ENCODE measurements at places on chromosomes 4 and X.

- no peak for DNase-seq
Observed at GRCh38 chr4:128159967-128160366, 98.9 kb downstream of the LARP1B start.

- no peak for DNase-seq
Observed at GRCh38 chr4:53059256-53059655, 197.1 kb downstream of the RASL11B start.

DNA sequence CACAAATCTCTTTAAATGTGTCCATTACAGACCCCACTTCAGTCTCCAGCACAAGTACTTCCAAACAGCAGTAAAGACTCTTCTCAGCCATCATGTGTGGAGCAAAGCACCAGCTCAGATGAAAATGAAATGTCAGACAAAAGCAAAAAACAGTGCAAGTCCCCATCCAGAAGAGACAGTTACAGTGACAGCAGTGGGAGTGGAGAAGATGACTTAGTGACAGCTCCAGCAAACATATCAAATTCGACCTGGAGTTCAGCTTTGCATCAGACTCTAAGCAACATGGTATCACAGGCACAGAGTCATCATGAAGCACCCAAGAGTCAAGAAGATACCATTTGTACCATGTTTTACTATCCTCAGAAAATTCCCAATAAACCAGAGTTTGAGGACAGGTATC lies 78.0 kb downstream of the SLC10A6 start:
- DNase-seq = no peak

DNA sequence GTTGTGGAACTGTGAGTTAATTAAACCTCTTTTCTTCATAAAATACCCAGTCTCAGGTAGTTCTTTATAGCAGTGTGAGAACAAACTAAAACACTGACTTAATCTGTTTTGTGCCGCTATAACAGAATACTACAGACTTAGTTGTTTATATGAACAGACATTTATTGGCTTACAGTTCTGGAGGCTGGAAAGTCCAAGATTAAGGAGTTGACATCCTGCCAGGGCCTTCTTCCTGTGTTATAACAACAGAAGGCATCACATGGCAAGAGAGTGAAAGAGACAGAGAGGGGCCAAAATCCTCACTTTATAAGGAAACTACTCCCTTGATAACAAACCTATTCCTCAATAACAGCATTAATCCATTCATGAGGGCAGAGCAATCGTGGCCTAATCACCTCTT lies 42.5 kb upstream of the KCNIP4 start:
- no peak for DNase-seq

- DNase-seq = no peak
Observed at GRCh38 chr4:7823416-7823824, 116.2 kb downstream of the AFAP1 start.

DNA sequence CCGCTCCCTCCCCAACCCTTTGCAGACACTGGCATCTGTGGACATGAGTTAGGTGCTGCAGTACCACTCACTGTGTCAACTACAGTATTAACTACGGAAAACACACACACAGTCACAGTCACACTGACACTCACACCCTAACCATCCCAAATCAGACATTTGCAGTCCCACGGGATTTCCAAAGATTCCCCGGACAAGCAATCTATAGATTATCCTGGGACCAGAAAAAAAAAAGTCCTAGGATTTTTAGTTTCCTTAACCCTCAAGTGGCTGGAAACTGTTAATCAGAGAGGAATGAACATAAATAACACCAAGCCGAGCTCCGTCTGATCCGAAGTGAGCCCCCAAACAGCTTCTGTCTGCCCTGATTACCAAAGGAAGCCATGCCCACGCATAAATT lies 81.9 kb upstream of the DHRSX start:
- no peak for DNase-seq

- DNase-seq = no peak
Observed at GRCh38 chr4:99832758-99833157, 16.1 kb downstream of the DAPP1 start.

GRCh38 chrX:100635989-100636320 lies 651 bp downstream of the TSPAN6 start:
- no peak for DNase-seq

- DNase-seq = no peak
Observed at GRCh38 chrX:153870791-153871360, 15.1 kb downstream of the L1CAM start.

DNA sequence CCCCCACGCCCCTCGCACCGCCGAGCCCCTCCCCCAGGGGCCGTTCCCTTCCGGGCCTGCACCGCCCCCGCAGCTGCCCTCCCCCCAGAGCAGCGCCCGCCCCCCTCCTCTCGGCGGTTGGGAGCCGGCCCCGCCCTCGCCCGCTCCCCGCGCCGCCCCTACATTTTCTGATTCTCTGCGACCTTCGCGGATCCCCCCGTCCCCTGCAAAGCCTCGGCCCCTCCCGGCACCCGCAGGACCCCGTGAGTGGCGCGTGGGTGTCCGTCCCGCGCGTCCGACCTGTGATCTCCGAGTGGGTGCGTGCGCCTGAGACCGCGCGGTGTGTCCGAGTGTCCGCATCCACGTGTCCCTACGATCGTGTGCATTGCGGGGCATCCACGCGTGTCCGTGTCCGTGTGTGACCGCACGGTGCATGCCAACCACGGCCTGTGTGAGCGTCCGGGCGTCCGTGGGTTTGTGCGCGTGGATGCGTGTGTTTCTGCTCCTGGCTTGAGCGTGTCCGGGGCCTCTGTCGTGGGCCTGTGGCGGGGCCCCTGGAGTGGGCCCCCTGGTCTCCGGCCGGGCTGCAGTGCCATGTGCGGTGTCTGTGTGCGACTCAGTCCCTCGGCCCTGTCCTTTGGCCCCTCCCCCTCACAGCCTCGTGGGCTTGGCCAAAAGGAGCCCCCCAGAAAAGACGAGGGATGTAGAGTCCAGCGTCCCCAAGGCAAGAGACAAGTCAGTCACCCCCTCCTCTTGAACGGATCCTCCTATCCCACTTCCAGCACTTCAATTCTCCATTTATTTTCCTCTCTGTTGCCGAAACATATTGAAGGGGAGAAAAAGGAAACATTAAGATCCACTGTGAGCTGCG lies 8.8 kb upstream of the NKX1-1 start:
- DNase-seq = no peak

- DNase-seq = no peak
Observed at GRCh38 chr4:35934320-35934981, 309.9 kb downstream of the ARAP2 start.

DNA sequence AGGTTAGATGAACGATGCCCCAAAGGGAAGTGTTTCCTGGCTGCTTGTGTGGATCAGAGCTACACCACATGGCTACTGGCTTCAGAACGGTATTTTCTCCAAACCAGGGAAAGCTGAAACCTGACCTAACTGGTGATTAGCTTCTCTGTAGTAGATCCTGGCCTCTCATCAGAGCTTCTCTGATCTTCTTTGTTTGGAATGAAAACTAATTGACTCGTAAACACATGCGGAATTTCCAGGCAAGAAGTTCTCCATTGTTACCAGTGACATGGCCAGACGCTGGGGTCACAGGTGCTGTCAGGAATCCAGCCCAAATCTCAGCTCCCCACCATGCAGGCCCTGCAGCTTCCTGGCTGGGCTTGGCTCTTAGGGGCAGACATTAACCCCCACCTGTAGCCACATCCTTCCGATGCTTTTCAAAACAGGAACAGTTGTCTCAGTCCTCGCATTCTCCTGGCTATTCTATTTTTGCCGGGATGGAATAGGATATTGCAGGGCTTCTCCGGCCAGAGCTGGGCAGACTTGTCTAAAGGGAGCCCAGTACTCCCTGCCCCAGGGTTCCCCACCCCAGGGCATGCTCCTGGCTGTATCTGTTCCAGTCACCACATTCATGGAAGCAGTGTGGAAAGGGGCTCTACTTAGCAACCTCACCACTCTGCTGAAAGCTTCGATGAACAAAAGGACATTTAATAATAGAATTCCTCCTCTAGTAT lies 305.4 kb upstream of the F9 start:
- DNase-seq = peak; percentile 74

GRCh38 chr4:84804136-84804535 lies 162.4 kb downstream of the WDFY3 start:
- no peak for DNase-seq

DNA sequence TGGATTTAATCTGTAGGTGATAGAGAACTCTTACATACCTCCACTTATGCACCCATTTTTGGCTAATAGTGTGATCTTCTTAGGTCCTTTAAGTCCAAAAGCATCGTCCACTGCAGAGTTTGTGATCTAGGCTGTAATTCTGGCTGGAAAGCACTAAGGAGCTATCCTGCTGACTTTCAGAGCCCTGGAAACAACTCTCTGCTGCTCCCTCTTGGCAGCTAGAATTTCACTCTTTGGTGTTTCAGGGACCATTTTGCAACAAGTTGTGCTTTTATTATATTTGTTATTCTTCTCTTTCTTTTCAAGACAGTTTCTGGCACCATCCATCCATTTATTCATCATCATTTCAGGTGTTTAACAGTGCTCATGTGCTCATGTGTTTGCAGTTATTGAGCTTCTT lies 130.0 kb downstream of the RBM46 start:
- no peak for DNase-seq

DNA sequence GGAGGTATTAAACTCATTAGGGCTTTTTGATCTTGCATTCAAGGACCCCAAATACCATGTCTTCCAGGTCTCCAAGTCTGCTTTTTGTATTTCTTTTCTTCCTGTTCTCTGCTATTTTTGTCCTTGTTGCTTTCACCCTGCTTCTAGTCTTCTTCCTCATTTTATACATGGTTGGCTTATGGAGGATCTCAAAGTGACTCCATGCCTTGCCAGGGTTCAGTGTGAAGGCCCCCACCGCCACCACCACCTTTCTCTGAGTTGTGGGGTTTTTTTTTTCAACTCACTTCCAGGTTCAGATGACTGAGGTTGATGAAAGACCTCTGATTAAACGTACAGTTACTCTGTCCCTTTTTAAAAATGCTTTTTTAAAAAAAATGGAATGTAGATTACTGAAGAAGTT lies 96.3 kb downstream of the MAML3 start:
- DNase-seq = no peak

GRCh38 chr4:184267673-184268583 lies 50.3 kb upstream of the ENPP6 start:
- no peak for DNase-seq

DNA sequence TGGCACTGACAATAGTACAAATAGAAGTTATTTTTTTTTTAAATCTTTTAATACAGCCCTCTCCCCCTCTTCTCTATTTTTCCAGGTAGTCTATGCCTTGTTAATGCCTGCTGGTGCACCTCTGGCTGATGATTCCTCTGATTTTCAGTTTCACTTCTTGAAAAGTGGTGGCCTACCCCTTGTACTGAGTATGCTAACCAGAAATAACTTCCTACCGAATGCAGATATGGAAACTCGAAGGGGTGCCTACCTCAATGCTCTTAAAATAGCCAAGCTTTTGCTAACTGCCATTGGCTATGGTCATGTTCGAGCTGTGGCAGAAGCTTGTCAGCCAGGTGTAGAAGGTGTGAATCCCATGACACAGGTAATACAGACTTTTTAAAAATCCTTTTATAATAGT lies 99.1 kb downstream of the USP9X start:
- DNase-seq = no peak

DNA sequence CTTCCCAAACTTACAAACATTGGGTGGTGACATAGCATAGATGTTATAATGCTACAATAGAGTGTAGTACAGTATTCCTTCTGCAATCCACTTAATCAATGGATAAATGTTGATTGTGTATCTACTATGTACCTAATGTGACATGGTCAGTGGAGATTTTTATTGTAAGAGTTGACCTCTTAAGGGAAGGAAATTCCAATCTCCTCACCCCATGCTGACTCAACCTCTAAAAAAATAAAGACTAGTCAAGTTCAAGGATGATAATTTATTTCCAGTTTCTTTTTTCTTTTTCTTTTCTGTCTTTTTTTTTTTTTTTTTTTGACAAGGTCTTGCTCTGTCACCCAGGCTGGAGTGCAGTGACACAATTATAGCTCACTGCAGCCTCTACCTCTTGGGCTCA lies 206.5 kb upstream of the STS start:
- no peak for DNase-seq

DNA sequence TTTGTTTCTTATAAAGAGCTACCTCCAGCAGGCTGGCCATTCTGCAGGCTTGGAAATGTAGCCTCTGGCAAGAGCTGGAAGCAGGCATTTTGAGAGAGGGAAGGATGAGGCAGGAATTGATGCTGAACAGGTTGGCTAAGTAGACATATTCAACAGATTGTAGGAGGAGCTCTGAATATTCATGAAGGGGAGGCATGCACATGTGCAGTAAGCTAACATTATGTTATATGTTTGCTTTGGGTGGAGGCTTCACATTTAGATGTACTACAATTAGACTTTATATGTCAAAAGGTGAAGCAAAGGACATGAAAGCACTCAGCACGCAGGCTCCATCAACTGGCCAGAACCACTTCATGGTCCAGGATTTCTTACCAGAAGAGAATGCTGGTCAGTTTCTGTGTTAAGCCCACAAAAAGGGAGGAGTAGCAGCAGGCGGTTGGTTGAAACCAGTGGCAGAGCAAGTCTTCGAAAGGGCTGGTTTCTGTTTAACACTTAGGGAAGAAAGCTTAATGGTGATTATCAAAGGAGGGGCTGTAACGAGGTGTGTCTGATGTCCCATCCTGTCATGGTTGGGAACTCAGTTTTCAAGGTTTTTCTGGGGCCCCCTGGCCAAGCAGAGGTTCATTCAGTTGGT lies 54.8 kb downstream of the FGFBP1 start:
- no peak for DNase-seq

DNA sequence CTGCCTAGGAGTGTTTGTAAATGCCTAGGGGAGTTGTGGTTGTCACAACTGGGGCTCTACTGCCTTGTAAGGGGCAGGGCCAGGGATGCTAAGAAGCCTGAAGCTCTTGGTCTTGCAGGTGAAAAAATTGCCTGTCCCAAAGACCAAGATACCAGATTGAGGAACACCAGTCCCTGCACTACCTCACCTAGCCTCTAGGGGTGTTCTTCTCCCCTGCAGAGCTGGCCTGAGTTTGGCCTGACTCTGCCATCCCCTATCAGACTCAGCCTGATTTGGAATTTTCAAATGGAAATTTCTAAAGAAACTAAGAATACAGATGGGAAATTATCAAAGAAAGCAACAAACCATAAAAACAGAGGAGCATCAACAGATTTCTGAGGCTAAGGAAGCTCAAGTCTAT lies 90.4 kb downstream of the ZC4H2 start:
- DNase-seq = peak; percentile 3

DNA sequence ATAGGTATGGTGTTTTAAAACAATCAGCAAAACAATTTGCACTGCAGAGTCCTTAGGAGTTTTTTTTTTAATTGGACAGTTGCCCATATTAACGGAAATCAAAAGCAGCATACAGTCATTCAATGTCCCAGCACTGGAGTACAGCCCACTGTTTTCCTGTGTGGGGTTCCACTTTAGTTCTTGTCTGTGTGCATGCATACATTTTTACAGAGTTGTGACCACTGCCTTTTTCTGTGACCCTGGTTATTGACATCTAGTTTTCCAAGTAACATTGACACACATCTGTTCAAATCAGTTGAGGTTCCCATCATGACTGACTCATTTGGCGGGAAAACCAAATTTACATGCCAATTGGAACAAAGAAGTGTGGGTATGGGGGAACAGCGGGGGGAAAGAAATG lies 83.3 kb downstream of the HPRT1 start:
- DNase-seq = no peak

DNA sequence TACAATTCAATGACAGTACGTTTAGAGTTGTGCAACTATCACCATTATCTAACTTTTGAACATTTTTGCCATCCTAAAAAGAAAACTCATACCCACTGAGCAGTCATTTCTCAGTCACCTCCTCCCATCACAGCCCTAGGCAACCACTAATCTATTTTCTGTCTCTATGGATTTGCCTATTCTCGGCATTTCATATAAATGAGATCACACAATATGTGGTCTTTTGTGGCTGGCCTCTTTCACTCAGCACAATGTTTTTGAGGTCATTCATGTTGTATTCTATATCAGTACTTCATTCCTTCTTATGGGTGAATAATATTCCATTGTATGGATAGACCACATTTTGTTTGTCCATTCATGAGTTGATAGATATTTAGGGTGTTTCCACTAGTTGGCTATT lies 103.0 kb downstream of the PPEF1 start:
- no peak for DNase-seq

All from iPS DF 19.7 (cell line).